ENCODE measurements at places on chromosomes 12 and 14.

GRCh38 chr14:102222751-102223150, 82.2 kb downstream of the MOK start:
- H3K36me3 ChIP-seq = peaks cover 11% of the 10 kb centered on the region
- no peak for DNase-seq
- H3K27me3 ChIP-seq = no peaks in the 10 kb centered on the region
- no peak overlapping the region for H3K27ac ChIP-seq
- peaks cover 13% of the 10 kb centered on the region for H3K4me1 ChIP-seq

DNA sequence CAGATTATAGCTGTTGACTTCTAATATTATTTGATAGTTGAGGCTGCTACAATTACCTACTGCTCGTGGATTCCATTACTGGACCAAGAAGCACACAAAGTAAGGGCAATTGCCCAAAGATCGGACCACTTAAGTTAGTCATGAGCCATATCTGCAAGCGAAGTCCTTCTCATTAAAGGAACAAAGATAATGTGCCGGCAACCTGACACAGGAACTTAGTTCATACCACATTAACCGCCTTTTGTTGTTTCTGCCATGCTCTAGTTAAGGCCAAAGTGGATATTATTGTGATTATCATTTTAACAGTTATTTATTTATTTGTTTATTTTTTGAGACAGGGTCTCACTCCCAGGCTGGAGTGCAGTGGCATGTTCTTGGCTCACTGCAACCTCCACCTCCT, 38.1 kb upstream of the TMED10 start:
- no peak for DNase-seq
- no peaks in the 10 kb centered on the region for H3K27me3 ChIP-seq
- H3K27ac ChIP-seq = no peak overlapping the region

DNA sequence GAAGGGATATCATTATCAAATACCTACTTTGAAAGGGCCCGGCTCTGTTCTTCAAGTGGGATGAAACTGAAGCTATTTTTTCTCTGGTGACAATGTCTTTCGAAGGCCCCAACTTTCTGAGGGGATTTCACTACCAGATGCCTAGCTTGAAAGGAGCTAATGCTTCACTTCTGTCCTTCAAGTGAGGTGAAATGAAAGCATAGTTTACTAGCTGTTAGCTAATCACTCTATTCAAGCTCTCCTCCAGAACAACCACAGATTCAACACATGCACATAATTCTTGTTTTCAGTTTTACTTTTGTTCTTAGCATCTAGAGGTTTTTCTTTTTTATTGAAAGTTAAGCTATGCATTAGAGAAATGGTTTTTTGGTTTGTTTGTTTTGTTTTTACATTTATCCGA, 571.4 kb downstream of the NOVA1 start:
- no peaks in the 10 kb centered on the region for H3K4me1 ChIP-seq
- H3K27ac ChIP-seq = no peak overlapping the region
- peaks cover 29% of the 10 kb centered on the region for H3K27me3 ChIP-seq
- no peak overlapping the region for H3K4me3 ChIP-seq
- no peak for DNase-seq

DNA sequence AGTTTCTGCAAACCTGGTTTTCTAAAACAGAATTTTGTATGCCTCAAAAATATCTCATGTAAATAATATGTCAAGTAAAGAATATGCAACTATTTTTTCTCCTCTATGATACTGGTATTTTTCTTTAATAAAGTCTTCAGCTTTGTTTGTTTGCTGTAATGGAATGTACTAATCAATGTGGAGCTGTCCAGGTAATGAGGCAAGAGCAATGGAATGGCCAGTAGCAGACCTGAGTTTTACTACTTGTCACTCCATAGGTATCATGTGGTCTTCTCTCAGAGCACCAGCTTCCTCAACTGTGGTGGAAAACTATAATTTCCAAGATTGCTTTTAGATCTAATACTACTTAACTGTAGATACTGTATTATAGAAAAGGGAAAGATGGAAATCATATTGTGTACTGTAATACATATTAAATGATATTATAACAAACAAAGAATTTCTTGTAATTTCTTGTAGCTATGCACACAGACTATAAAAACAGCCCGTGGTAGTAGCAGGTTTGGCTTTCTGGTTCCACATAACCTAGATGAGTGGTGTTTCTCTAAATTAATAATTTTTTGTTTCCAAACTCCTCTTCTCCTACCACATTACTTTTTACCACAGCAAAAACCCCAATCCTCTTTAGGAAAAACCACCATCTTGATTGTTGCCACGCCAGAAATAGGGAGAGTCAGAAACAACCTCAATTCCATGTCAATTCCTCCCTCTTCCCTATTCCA, 70.6 kb downstream of the KIF21A start:
- peaks cover 19% of the 10 kb centered on the region for H3K4me1 ChIP-seq
- peaks cover 10% of the 10 kb centered on the region for H3K36me3 ChIP-seq
- no peak for DNase-seq
- H3K4me3 ChIP-seq = no peak overlapping the region
- no peaks in the 10 kb centered on the region for H3K27me3 ChIP-seq

DNA sequence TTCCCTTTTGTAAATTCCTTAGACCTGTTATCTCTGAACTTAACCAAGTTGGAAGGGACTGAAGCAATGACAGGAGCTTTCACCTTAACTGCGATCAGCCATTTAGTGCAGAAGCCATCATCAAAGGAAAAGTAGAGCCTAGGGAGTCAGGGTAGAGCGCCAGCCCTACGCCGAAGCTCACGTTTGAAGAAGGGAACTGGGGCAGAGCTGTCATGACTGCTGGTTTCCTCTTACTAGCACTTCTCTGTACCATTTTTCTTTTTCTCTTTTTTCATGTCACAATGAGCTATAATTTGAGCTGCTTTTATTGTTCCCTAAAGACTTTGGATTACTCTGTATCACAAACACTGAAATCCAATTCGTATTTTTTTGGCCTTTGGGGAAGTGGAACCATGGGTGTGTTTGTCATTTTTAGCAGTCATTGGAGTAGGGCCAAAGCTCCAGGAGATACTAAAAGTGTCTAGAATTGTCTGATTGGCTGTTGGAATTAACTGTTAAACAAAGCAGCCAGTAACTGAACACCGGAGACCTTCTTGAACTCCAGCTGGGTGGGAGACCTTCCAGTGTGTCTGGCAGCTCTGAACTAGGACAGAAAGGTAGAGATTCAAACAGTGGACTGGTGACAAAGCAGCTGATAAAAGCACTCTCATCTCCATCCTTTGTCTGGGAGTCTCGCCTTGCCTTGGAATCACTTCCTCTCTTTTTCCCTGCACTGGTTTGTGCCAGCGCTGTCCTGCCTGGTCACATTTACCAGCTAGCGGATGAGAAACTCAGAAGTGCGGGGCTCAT, 9.1 kb downstream of the MTRFR start:
- H3K36me3 ChIP-seq = peaks cover 30% of the 10 kb centered on the region
- H3K27me3 ChIP-seq = no peaks in the 10 kb centered on the region
- no peak overlapping the region for H3K4me3 ChIP-seq

- H3K27me3 ChIP-seq = no peaks in the 10 kb centered on the region
- no peak for DNase-seq
- no peak overlapping the region for H3K4me3 ChIP-seq
- H3K36me3 ChIP-seq = no peaks in the 10 kb centered on the region
Measured at GRCh38 chr12:120421701-120422100, 16.2 kb upstream of the COX6A1 start.

- H3K27ac ChIP-seq = no peak overlapping the region
- no peaks in the 10 kb centered on the region for H3K27me3 ChIP-seq
- H3K4me3 ChIP-seq = no peak overlapping the region
- H3K4me1 ChIP-seq = no peaks in the 10 kb centered on the region
Measured at GRCh38 chr12:20631711-20632110, 63.4 kb upstream of the SLCO1C1 start.

- H3K4me3 ChIP-seq = no peak overlapping the region
- no peak overlapping the region for H3K27ac ChIP-seq
- DNase-seq = no peak
- peaks cover 17% of the 10 kb centered on the region for H3K4me1 ChIP-seq
Measured at GRCh38 chr14:103688906-103689902, 26.0 kb downstream of the XRCC3 start.

DNA sequence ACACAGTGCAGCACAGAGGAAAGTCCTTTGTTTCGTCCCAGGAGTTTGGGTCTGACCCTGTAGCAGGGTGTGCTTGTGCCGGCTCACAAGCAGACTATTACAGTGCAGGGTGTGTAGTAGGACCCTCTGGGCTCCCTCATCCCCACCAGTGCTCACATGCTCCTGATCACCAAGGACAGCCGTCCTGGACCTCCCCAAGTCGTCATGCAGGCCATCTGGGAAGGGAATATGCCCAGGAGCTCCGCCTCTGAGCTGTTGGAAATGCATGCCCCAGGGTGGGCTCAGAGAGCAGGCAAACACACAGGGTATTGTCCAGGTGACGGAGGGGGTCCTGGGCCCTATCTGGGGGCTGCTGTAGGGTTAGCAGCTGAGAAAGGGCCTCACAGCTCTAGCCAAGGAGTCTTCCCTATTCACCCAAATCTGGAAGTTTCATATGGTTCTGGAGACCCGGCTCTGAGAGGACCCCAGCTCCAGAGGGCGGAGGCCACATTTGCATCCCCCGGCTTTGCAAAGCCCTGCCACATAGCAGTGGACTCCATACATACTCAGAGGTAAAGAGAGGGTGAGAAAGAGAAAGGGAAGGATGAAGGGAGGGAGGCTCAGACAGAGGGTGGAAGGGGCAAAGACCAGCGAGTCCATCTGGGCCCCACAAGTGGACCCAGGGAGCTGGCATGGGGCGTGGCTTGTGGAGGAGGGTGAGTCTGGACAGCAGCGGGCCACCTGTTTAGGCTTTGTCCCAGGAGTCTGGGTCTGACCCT, 53.5 kb upstream of the PPP2R5C start:
- H3K27me3 ChIP-seq = no peaks in the 10 kb centered on the region
- H3K36me3 ChIP-seq = no peaks in the 10 kb centered on the region
- DNase-seq = peak; percentile 48
- peaks cover 4% of the 10 kb centered on the region for H3K4me1 ChIP-seq
- H3K4me3 ChIP-seq = no peak overlapping the region

DNA sequence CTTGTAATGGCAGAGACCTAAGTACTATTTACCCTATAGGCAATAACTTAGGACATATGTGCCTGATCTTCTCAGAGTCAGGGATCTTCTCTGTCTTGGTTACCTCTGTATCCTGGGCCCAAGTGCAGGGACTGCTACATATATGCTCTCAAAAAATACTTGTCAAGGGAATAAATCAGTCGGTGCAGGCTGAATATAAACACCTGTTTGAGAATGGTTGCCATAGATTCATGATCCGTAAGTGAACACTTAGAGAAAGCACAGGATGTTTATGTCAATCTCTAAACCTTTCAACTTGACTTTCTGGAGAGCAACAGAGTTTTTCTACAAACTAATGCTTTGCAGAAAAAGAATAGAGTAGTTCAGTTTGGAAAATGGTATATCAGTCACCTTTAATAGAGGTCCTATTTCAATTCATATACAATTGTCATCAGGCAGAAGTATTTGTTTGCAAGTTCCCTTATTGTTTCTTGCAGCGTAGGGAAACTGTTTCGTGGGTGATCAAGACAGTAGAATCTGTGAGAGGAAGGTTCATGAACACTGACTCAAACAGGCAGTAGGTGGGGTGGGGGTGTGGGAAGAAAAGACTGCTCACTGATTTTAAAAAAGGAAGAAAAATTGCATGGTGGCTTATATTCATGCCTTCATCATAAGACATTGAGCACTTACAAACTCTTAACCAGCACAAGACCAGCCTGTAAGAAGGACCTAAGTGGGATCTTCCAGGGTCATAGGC, 6.0 kb upstream of the UBE2N start:
- peaks cover 9% of the 10 kb centered on the region for H3K4me1 ChIP-seq
- H3K27ac ChIP-seq = no peak overlapping the region
- no peaks in the 10 kb centered on the region for H3K27me3 ChIP-seq
- H3K36me3 ChIP-seq = no peaks in the 10 kb centered on the region
- H3K4me3 ChIP-seq = no peak overlapping the region
- no peak for DNase-seq

DNA sequence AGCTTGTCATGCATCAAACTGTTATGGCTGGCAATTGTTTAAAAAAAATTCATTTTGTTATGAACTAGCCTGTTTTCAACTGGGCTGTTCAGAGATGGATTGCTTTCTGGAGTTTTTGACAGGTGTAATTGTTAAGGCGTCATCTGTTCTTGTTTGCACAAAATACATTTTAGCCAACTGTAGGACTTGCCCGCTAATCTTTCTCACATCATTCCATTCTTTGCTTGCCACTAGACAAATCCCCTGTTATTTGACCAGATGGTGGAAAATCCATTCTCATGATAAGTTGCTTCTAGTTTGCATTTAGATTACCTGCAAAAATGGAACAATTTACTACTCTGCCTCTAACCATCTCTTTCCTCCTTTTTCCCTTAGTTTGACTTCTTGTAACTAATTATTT, 114.3 kb downstream of the NPAS3 start:
- H3K27me3 ChIP-seq = peaks cover 14% of the 10 kb centered on the region
- no peaks in the 10 kb centered on the region for H3K4me1 ChIP-seq
- no peak for DNase-seq
- H3K36me3 ChIP-seq = no peaks in the 10 kb centered on the region
- H3K27ac ChIP-seq = no peak overlapping the region
